ENCODE measurements at places on chromosomes 1 and 21.

DNA sequence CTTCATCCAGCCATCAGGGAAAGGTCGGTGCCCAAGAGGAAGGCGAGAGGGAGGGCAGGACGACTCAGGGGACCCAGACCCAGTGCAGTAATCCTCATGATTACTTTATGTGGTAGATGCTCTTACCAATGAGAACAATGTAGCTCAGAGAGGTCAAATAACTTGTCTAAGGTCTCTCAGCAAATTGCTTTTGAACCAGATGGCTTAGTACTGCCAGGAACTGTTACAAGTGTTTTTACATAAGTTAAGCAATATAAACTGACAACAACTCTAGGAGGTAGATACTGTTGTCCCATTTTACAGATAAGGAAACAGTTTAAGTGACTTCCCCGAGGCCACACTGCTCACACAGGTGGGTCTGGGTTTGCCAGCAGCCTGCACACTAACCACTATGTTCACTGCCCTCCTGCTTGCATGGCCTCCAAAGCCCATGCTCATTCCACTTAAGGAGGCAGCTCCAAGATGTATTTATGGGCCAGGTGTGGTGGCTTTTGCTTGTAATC, 111.7 kb downstream of the LACTBL1 start:
- DNase-seq = no peak

GRCh38 chr1:54681358-54681757, 34.3 kb upstream of the TTC4 start:
- peak; percentile 36 for DNase-seq

DNA sequence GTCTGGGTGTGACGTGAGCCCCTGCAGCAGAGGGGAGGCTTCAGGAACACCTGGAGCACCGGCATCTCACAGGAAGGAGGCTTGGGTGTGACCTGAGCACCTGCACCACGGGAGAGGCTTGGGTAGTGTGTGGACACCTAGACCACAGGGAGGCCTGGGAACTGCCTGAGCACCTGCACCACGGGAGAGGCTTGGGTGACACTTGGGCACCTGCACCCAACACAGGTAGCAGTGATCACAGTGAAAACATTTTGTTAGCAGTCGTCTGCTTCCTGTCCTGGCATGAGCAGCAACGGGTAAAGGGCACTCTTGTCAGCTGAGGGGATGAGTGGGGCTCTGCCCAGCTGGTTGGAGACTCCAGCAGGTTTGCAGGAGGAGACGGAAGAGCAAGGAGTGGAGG, 22.4 kb downstream of the LRRC3 start:
- no peak for DNase-seq

DNA sequence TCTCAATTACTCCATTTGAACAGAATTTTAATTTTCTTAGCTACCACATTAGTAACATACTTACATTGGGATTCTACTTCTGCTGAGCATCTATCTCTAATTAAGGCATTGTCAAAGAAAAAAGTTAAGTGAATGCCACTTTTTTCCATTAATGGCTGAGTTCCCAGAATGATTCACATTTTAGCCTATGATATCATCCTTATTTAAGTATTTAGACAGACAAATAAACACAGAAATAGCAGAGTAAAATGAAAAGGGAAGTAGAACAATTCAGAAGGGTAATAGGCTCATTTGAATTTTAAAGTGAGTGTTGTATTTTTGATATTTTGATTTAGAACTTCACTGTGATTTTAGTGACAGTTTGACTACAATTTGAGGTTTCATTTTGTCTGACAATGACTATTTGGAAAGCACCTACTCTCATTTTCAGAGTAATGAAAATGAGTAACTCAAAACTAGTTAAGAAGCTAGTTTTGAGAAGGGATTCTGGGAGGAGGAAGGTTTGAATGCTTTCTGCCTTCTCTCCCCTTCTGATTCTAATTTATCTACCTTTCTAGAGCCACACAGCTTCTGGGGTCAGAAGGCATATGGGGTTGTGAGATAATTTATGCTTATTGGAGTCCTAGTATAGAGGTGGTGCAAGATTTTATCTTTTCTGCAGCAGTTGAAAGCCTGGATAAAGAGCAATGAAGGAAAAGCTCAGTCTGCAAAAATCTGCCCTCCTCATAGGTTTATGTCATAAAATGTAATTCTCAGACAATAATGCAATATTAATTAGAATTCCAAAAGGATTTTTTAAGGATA, 15.5 kb downstream of the LYPLAL1 start:
- peak; percentile 14 for DNase-seq

- DNase-seq = no peak
These were observed 222.6 kb downstream of the DNAH14 start for GRCh38 chr1:225152061-225152460.

DNA sequence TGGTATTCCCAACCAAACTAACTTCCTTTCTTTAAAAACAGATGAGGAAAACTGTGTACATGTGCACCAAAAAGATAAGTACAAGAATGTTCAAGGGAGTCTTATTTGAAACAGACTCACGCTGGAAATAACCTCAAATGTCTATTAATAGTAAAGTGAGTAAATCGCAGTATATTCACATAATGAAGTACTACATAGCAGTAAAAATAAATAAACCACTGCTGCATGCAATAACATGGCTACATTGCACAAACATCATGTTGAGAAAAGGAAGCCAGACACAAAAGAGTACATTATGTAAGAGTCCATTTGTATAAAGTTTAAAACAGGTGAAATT, 5.2 kb upstream of the DENND2D start:
- peak; percentile 68 for DNase-seq

- DNase-seq = no peak
These were observed 8.8 kb downstream of the RAB7B start for GRCh38 chr1:205994346-205994745.

GRCh38 chr1:226875641-226876295, 5.4 kb downstream of the PSEN2 start:
- DNase-seq = no peak

DNA sequence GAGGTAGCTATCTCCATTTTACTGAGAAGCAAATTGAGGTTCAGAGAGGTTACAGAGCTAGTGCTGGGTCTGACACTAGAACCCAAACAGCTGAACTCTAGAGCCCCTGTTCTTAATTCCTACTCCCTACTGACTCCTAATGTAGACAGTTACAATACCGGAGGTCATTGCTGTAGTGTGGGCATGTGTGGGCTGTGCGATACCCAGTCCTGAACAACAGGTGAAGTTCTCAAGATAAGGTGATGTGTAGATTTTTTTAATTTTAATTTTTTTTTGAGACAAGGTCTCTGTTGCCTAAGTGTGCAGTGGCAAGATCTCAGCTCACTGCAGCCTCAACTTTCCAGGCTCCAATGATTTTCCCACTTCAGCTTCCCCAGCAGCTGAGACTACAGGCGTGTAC, 1.6 kb upstream of the RHOC start:
- DNase-seq = no peak

- DNase-seq = no peak
These were observed 205.6 kb downstream of the ATG4C start for GRCh38 chr1:62989497-62989896.

DNA sequence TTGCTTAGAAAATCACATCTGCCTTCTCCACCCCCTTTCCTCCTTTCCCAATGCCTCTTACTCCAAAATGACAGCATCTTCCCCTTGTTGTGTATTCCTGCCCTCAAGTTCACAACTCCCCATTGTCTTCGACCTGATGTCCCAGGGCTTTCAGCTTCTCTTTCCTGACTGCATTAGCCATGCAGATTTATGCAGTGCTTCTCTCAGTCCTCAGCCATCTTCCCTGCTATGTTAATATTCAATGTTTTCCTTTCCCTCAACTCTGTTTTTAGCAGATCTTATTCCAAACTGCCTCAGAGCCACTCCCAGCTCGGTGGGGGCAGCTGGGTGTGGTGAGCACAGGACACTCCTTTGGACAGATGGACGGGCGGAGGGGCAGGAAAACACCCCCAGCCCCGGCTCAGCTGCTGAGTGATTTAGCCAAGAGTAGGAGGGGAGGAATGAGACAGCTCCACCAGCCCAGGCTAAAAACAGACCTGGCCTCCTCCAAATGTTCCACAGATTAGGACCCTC, 71.0 kb downstream of the CD2 start:
- DNase-seq = peak; percentile 41

GRCh38 chr1:217369996-217370551, 260.8 kb downstream of the GPATCH2 start:
- no peak for DNase-seq

- DNase-seq = peak; percentile 72
These were observed 70.8 kb upstream of the ABCG1 start for GRCh38 chr21:42148097-42148496.

DNA sequence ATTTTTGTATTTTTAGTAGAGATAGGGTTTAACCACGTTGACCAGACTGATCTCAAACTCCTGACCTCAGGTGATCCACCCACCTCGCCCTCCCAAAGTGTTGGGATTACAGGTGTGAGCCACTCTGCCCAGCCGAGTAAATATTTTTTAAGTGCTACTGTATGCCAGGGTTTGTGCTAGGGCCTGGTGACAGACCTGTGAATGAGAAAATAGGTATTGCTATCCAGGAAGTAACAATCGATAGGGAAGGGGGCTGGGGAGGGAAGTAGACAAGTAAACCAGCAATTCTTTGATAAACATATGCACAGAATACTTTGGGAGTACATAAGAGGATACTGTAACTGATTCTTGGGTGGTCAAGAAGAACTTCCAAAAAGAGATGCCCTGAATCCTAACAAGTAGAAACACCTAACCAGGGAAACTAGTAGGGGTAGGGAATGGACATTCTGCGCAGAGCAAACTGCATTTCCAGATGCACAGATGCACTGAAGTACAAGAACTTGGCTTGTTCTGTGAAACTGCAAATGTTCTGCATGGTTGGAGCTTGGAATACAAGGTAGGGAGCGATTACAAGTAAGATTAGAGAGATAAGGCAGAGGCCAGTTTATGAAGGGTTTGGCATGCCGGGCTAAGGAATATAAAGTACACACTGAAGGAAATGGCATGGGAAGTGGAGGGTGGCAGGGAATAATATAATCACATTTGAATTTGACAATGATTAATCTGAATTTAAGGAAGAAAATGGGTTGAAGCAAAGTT, 19.0 kb upstream of the DOCK7 start:
- no peak for DNase-seq

GRCh38 chr1:82177192-82177591, 376.5 kb downstream of the ADGRL2 start:
- DNase-seq = no peak

- DNase-seq = no peak
These were observed 9.7 kb downstream of the ADARB1 start for GRCh38 chr21:45084121-45084520.

DNA sequence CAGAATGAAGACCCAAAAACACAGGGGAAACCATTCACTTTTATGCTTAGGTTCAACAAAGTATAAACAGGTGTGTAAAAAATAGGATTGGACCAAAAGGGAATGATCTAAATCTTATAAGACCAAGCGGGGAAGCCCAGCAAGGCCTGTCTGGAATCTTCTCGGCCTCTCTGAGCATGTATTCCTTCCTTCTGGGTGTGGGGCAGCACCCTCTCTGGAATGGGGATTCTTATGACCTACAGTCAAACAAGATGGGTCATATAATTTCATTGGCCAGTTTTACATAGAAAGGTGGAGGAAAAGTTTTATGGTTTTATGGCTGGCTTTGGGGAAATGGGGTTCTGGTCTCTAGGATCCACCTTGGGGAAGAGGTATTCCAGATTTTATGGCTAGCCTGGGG, 11.2 kb downstream of the KCNK1 start:
- no peak for DNase-seq

DNA sequence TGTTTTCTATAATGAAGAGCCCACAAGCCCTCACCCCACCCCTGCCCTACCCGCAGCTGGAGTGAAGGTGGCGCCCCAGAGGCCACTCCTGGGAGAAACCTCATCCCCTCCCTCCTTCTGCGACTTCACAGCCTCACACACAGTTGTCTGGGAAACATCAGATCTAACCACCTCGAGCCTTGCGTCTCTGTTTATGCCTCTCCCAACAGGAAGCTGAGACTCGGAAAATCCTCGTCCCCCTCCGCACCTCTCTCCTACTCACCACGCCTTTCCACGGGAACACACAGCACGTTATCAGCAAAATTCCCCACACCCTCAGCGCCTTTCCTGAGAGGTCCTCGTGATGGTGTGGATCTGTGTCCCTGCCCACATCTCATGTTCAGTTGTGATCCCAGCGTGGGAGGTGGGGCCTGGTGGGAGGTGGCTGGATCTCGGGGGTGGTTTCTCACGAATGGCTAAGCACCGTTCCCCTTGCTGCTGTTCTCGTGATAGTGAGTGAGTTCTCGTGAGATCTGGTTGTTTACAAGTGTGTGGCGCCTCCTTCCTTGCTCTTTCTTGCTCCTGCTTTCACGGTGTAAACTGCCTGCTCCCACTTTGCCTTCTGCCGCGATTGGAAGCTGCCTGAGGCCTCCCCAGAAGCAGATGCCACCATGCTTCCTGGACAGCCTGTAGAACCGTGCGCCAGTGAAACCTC, 190.6 kb downstream of the KIF26B start:
- DNase-seq = no peak

DNA sequence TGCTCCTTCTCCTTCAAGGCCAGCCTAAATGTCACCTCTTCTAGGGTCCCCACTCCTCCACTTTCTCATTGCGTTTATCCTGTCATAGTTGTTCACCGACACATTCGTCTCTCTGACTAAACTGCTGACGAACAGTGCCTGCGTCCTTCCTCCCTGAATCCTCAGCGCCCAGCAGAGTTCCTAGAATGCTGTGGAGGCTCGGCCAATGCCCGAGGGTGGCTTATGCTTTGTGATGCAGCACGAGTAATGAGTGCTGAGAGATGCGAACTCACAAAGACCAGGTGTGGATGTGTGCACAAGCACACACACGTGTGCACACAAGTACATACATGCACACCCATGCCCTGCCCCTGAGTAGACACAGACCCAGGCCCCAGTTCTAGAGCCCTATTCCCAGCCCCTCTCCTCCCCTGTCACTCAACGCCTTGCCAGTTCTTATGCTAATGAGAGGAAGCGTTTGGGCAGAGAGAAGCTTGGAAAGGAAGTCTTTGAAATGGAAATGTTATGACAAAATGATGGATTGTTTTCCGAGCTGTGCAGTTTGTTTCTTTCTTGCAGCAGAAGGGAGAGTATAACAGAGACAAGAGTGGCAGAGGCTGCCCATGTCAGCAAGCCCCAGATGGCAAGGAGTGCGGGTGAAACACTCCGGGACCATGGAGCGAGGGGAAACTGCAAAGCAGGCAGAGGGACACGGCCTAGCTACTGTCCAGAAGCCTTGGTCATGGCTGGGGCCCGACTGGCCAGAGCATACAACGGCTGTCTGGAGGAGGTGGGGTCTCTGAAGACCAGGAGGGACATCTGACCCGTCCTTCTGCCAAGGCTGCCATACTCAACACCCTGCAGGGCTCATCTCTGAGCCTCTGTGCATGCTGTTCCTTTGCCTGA, 24.2 kb downstream of the KCNA10 start:
- DNase-seq = no peak
